ENCODE measurements at places on chromosomes 16 and 17.

- no peak for DNase-seq
Measured at GRCh38 chr17:75925912-75926311, 14.9 kb downstream of the FBF1 start.

- DNase-seq: no peak
Measured at GRCh38 chr17:68320943-68321555, 29.8 kb downstream of the ARSG start.

DNA sequence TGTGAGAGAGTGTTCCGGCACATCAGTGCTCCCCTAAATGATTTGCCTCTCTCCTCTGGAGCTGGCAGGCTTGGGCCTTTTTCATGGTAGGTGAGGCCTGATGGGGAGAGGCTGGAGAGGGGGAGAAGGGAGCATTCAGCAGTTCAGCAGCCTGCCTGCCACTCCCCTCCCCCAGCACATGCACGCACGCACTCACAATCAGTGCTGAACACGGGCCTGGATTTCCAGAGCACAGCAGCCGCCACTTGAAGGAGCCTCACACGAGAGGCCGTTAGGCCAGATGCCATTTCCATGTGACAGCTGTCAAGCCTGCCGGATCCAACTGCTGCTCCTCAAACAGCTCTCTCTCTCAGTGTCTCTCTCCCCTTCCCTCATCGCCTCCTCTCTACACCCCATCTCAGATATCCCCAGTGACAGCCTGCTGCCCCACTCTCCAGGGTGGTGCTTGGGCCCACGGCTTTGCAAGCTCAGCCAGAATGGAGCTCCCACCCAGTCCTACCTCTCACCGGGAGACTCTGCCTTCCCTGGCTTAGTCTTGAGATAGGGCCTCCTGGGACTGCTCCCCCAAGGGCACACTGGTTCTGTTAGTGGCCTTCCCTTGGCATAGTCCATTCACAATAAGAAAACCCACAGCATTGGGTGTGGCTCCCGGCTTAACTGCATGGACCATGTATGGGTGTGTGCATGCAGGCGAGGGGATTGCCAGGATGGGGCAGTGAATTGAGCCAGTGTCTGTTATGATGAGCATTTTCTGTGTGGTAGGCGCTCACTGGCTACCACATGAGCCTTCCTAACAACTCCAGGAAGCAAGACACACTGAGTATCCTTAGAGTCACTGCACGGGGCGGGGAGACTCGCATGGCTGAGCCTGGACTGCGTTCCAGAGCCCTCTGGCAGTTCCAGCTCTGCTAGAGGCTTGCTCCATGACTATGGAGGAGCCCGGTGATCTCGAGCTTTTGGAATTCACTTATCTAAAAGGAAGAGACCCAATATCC is 226.2 kb downstream of the CCDC182 start:
- peak; percentile 59 for DNase-seq

- no peak for DNase-seq
Measured at GRCh38 chr17:18041776-18042175, 2.6 kb downstream of the GID4 start.

GRCh38 chr17:80855196-80855947 is 136.3 kb upstream of the CHMP6 start:
- DNase-seq: no peak

DNA sequence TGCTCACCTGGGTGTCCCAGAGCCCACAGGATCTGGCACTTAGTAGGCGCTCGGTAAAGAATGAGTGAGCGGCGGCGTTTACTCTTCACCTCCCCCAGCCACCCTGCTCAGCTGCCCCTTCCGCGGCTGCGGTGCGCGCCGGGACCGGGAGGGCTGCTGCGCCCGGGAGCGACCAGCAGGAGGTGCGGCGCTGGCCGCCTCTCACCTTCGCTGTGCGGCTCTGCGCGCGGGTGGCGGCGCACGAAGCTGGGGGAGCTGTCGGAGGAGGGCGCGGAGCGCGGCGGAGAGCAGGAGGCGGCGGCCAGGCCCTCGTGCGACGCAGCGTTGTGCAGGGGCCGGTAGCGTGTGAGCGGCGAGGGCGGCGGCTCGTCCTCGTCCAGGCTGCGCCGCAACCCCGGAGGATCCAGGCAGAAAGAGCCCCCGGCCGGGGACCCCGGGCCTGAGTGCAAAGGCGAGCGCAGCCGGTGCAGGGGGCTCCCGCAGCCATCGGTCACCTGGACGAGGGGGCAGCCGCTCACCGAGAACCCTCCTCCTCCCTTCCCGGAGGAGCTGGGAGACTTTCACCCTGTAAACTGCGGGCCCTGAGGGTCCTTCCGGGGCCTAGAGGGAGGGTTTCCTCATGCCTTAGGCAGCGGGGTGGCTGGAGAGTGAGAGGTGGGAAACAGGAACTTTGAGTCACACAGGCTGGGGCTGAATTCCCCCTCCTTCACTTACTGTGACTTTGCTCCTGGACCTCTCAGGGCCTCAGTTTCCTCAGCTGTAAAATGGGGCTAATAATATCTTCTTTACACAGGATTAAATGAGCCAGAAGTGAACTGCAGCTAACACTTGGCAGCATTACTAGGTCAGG is 12.5 kb downstream of the SAMD14 start:
- DNase-seq: no peak

DNA sequence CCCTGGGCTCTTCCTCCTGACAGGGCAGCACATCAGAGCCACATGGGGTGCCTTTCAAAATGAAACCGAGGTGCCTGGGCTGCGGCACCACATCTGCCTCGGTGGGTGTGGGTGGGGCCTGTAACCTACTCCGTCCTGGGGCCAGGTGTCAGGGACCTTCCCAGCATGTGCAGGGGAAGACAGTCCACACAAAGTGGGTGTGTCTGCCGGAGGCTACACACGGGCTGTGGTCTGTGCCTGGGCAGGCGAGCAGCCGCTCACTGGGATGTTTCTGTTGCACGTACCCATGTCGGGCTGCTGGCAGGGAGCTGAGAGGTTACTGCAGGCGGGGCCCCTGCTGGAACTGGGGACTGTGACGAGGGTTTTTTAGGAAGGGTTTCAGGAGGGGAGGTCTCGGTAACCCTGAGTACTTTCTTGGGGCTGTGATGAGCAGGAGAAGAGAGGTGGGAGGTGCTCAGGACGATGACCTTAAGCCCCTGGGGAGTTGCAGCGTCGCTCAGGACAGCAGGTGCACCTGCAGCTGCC is 351.2 kb downstream of the SEC14L1 start:
- no peak for DNase-seq

- no peak for DNase-seq
Measured at GRCh38 chr17:75565066-75565465, 22.5 kb upstream of the MYO15B start.

DNA sequence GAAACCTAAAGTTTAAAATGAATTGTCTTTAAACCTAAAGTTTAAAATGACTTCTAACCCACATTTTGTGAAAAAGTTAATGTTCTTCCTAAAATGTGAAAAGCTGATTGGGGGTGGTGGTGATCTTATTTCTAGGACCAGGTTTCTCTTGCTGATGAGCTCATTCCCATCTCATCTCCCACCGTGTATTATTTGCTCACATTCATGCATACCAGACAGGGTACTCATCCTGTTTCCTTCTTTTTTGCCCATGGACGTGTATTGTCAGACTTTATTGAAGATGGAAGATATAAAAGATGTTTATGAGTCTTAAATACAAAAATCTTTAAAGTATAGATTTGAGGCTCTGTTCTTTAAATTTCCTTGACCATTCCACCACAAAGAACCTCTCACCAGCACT is 70.1 kb upstream of the MPHOSPH6 start:
- no peak for DNase-seq

DNA sequence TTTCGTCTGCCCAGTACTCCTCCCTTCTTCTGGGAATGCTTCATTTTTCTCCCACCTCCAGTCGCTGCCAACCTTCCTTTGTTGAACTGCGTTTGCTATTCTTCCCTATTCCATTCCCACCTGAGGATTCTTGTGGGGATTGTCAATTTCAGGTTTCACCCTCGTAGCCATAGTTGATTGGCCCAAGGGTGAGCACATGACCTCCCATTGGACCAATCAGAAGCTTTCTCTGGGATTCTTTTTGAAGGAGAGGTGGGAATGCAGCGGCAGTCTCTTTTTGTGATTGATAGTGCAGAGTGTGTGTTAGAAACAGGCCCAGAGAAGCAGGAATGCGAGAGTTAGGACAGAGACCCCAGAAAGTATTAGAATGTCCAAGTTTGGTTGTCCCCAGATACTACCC is 49.1 kb upstream of the GPRC5B start:
- DNase-seq: no peak

- no peak for DNase-seq
Measured at GRCh38 chr16:77076839-77077238, 114.2 kb upstream of the MON1B start.

DNA sequence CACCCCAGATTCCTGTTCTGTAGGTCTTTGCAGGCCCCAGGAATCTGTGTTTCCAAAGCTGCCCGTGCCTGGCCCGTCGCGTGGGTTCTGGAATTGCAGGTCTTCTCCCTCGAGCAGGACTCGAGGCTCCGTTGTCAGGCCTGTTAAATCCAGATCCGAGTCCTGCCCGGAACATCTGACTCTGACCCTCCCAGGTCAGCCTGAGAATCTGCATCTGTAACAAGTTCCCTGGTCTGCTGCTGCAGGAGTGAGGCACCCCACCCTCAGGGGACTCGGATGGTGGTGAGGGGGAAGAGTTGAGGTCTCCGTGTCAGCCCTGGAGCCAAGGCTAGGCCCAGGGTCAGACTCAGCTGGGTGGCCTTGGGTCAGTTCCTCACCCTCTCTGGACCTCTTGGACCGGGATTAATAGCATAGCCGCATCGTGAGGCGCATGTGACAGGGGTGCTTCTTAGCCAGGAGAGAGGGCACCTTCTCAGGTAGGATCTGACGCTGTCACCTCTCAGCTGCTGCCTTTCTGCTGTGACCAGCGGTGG is 8.8 kb downstream of the SPIRE2 start:
- DNase-seq: no peak

DNA sequence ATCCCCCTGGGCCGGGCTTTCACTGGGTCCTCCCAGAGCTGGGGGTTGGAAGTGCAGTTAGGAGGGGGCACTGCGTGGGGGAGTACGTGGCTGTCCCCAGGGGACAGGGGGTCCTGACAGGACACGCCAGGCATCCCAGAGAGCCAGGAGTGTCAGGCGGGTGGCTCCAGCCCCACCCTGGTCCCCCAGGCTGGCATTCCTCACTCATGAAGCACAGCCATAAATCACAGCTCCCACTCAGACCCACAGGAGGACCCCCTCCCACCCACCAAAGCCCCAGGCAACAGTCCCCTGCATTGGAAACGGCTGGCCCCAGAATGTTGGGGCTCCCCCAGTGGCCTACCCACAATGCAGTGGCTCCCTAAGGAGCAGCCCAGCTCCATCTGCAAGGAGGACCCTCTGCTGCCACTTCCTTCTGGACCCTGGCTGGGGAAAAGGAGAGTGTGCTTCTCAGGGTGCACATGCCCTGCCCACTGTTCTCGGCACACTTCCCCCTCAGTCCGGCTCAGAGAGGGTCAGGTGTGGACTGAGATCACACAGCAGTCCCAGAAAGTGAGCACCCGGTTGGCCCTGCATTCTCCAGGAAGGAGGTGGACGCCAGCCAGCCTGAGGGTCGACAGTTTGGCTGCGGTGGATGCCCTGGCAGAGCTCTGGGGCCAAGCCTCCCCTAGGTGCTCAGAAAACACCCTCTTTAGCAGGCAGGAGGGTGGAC is 7.3 kb upstream of the FOXN1 start:
- no peak for DNase-seq

GRCh38 chr17:41777574-41778188 is 8.8 kb downstream of the JUP start:
- DNase-seq: peak; percentile 88

DNA sequence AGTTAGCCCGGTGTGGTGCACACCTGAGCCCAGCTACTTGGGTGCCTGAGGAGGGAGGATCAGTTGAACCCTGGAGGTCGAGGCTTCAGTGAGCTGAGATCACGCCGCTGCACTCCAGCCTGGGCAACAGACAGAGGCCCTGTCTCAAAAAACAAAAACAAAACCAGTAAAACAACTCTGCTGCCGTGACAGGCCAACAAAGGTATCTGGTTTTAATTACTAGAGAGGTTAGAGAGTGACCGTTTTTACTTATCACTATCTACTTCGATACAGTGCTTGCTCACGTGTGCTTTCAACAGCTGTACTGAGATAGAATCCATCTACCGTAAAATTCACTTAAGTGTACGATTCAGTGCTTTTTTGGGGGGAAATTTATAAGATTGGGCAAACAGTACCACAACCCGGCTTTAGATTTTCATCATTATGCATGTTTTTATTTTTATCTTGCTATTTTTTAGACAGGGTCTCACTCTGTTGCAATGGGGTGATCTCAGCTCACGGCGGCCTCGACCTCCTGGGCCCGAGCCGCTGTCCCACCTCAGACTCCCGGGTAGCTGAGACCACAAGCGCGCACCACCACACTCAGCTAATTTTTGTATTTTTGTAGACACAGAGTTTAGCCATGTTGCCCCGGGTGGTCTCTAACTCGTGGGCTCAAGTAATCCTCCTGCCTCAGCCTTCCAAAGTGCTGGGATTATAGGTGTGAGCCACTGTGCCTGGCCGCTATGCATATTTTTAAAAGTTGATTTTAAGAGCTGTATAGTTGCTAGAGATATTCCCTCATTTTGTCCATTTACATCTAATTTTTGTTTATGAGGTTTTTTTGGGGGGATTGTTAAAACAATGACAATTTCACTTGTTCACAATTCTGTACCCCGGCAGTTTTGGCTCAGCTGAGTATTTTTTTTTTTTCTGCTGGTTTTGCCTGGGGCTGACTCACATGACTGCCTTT is 30.9 kb downstream of the SERPINF1 start:
- DNase-seq: no peak

GRCh38 chr17:70675070-70675590 is 505.8 kb downstream of the KCNJ2 start:
- no peak for DNase-seq

DNA sequence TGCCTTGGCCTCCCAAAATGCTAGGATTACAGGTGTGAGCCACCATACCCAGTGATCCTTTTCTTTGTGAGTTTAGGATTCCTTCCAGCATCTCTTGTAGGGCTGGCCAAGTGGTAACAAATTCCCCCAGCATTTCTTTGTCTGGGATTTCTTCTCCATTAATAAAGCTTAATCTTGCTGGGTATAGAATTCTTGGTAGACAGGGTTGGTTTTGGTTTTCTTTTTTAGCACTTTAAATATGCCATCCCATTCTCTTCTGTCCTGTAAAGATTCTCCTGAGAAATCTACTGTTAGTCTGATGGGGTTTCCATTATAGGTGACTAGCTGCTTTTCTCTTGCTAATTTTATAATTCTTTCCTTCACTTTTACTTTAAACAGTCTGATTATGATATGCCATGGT is 173.0 kb upstream of the TOM1L1 start:
- DNase-seq: no peak

- no peak for DNase-seq
Measured at GRCh38 chr16:71628810-71629209, 2.8 kb downstream of the MARVELD3 start.

DNA sequence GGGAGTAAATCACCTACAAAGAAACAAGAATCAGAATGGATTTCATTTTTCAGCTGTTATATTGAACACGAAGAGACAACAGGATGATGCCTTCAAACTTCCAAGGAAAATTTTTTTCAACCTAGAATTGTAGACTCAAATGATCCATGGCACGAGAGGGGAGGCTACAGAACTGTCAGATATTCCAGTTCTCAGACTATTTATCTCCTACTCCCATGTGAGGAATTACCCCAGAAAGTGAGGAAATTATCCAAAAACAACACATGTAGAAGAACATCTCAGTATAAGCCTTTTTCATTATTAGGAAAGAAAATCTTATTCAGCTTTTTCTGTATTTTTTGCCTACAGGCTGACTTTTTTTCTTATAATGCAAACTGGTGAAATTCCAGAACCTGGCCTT is 5.5 kb upstream of the ASGR2 start:
- DNase-seq: no peak

- DNase-seq: no peak
Measured at GRCh38 chr16:60170196-60170595, 1436.1 kb upstream of the GOT2 start.
